Frontal cortex (tissue), 4 donors: ENCODE measurements at places on chromosomes 5 and 9. TPM values are rescaled to one million over a fixed set of nuclear protein-coding genes. Genes with fewer than 3 reads are reported as not detected.

The MPDZ gene
- total RNA-seq = 43.6 TPM

The CSF1R gene
- total RNA-seq = 5.3 TPM

The PDE4D gene
- total RNA-seq = 210 TPM

The C5orf58 gene
- total RNA-seq = not detected

The NPDC1 gene
- total RNA-seq = 16.3 TPM

The N4BP3 gene
- 4.1 TPM for total RNA-seq

The FAM120AOS gene
- total RNA-seq = 24.1 TPM

The OMD gene
- 3.7 TPM for total RNA-seq

The LHX2 gene
- 73.0 TPM for total RNA-seq

The WDR38 gene
- not detected for total RNA-seq

The PRKACG gene
- total RNA-seq = not detected

The LYRM7 gene
- total RNA-seq = 30.2 TPM

The GARIN3 gene
- total RNA-seq = not detected

The IFNA2 gene
- not detected for total RNA-seq

The CNTFR gene
- total RNA-seq = 9.8 TPM

The NR3C1 gene
- total RNA-seq = 13.0 TPM

The CTXN3 gene
- 13.9 TPM for total RNA-seq

The GADD45G gene
- total RNA-seq = 4.5 TPM

The KIF4B gene
- 0.41 TPM for total RNA-seq

The SAPCD2 gene
- 1.2 TPM for total RNA-seq

The ANKRD55 gene
- 2.0 TPM for total RNA-seq

The DENND1A gene
- 17.9 TPM for total RNA-seq

The BSPRY gene
- total RNA-seq = under 0.01 TPM

The PTGS1 gene
- total RNA-seq = 0.41 TPM

The TJP2 gene
- total RNA-seq = 5.7 TPM

The TAS2R1 gene
- total RNA-seq = not detected

The SLC23A1 gene
- not detected for total RNA-seq

The DBH gene
- total RNA-seq = under 0.01 TPM

The FAM200C gene
- total RNA-seq = 33.8 TPM

The GPR150 gene
- not detected for total RNA-seq

The GABRA1 gene
- 29.8 TPM for total RNA-seq

The BHMT gene
- total RNA-seq = 2.4 TPM

The PCDHGA12 gene
- 3.7 TPM for total RNA-seq

The OR1Q1 gene
- total RNA-seq = not detected

The SUSD3 gene
- total RNA-seq = 0.41 TPM

The WDR31 gene
- 2.4 TPM for total RNA-seq

The NRG2 gene
- total RNA-seq = 5.3 TPM

The PCDHGA7 gene
- total RNA-seq = 4.9 TPM

The MRPL36 gene
- 20.0 TPM for total RNA-seq

The IL9 gene
- not detected for total RNA-seq

The SPRY4 gene
- total RNA-seq = 4.5 TPM

The CYLC2 gene
- not detected for total RNA-seq

The CDH9 gene
- 31.4 TPM for total RNA-seq

The CCDC69 gene
- 0.41 TPM for total RNA-seq

The PCDHA9 gene
- total RNA-seq = 9.8 TPM

The PCDHB4 gene
- 4.5 TPM for total RNA-seq

The NEURL1B gene
- total RNA-seq = 16.3 TPM

The ZFR gene
- 144 TPM for total RNA-seq

The PCDHGB2 gene
- total RNA-seq = 6.1 TPM

The CTNND2 gene
- 74.2 TPM for total RNA-seq

The HSD17B4 gene
- 179 TPM for total RNA-seq

The GMCL2 gene
- not detected for total RNA-seq

The CDC20B gene
- not detected for total RNA-seq
